Stimulated activated CD4-positive, alpha-beta T cell treated with anti-CD3 and anti-CD28 coated beads, Interleukin-1b, Interleukin-23, amount 100 ng/mL, for 24 hours (primary cell): ENCODE measurements at places on chromosomes 5 and 9.

GRCh38 chr9:27292659-27293405, 4.1 kb downstream of the EQTN start:
- no peak for DNase-seq

DNA sequence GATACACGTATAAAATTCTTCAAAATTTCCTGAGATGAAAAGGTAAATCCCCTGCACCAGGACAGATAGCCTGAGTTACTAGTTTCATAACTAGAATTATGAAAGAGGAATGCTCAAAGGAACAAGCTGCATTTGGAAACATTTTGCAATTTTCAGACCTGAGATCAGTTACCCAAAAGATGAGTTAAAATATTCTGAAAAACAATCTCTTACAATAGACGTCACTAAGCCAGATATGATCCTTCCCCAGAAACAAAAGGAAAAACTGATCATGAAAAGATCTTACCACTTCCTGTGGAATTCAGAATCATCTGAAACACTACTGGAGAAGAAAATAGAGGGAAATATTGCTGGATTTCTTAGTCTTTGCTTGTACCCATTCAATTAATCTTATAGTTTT, 204.7 kb downstream of the ARRDC3 start:
- DNase-seq, result no peak

- no peak for DNase-seq
Observed at GRCh38 chr9:111036429-111036789, 1.9 kb downstream of the LPAR1 start.

DNA sequence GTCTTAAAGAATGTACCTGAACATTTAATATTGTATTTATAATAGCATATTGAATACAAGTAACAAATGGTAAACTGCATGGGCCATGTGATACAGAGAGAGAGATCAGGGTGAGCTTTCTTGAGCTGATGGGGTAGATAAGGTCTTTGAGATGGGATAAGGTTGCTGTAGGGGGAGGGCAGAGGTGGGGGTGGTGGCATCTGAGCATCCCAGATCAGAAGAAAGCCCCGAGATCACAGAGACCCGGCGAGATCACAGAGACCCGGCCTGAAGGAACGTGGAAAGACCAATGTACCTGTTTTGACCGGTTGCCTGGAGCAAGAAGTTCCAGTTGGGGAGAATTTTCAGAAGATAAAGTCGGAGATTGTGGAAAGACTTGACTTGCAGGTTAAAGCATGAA, 6.6 kb downstream of the SMARCA2 start:
- DNase-seq, result no peak

DNA sequence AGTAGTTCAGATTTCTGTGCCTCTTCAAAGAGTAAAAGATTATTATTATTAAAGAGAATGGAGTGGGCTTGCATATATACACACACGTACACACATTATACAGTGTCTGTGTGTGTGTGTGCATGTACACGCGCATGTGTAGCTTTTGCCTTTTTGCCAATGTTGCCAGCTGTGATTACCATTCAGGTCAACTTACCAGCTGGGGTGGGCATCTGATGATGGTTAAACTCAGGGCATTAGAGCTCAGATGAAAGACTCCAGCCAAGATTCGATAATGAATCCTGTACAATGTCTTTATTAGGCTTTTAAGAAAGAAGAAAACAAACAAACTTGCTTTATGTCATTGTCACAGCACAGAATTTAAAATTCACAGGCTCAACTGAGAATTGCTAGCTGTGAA, 296.5 kb upstream of the DMAC1 start:
- no peak for DNase-seq

GRCh38 chr9:95488954-95489353, 27.8 kb downstream of the PTCH1 start:
- no peak for DNase-seq

GRCh38 chr5:157468293-157468965, 8.4 kb downstream of the NIPAL4 start:
- no peak for DNase-seq

GRCh38 chr5:59276917-59277372, 616.6 kb downstream of the PDE4D start:
- no peak for DNase-seq

- no peak for DNase-seq
Observed at GRCh38 chr5:116675626-116675910, 100.9 kb upstream of the SEMA6A start.
